IPS DF 6.9 (cell line): ENCODE measurements at places on chromosomes 3 and 15.

- H3K36me3 ChIP-seq: no peaks in the 10 kb centered on the region; the same call in 1 of the 2 replicates
- DNase-seq: no peak
- no peak overlapping the region for H3K27ac ChIP-seq
- peak overlapping the region; percentile 94 for H3K4me3 ChIP-seq
- no peaks in the 10 kb centered on the region; the same call in 1 of the 2 replicates for H3K27me3 ChIP-seq
These were observed 1.2 kb upstream of the BAHD1 start for GRCh38 chr15:40439461-40439959.

GRCh38 chr15:71237456-71238188 is 122.4 kb downstream of the THSD4 start:
- H3K4me3 ChIP-seq: no peak overlapping the region
- no peaks in the 10 kb centered on the region for H3K36me3 ChIP-seq
- H3K27ac ChIP-seq: no peak overlapping the region
- H3K4me1 ChIP-seq: no peaks in the 10 kb centered on the region
- no peaks in the 10 kb centered on the region for H3K27me3 ChIP-seq

- no peaks in the 10 kb centered on the region for H3K36me3 ChIP-seq
- no peaks in the 10 kb centered on the region for H3K27me3 ChIP-seq
- H3K27ac ChIP-seq: no peak overlapping the region
- no peak for DNase-seq
These were observed 12.4 kb downstream of the NDUFB4 start for GRCh38 chr3:120608506-120608905.

DNA sequence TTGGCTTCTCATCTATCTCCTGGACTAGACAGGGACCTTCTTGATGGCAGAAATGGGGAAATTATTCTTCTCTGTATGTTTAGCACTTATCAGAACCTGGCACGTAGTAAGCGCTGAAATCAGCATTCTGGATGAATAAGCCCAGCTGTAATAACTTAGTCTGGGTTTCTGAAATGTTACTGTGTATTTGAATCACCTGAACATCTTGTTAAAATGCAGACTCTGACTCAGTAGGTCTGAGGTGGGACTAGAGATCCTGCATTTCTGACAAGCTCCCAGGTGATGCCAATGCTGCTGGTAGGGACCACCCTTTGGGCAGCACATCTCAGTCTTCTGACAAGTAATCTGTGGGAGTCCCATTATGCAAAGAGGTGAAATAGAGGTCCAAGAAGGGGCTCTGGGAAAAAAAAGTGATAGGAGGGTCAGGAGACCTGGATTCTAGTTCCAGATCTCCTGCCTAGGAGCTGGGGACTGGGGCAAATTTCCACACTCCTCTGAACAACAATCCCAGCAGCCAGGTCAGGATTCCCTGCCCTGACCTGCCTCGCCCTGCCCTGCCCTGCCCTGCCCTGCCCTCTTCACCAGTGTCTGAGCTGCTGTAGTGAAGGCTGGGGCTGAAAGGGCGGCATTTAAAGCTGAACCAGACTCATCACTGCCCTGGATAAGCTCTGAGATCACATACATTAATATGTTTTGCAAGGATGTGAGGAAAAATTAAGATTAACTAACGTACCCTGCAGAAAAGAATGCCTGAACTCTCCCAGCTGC is 17.2 kb upstream of the SLC6A11 start:
- H3K27ac ChIP-seq: no peak overlapping the region
- no peaks in the 10 kb centered on the region for H3K4me1 ChIP-seq
- DNase-seq: no peak
- H3K36me3 ChIP-seq: no peaks in the 10 kb centered on the region
- no peaks in the 10 kb centered on the region for H3K27me3 ChIP-seq

GRCh38 chr3:62065985-62066693 is 307.2 kb downstream of the FEZF2 start:
- no peak overlapping the region for H3K4me3 ChIP-seq
- no peaks in the 10 kb centered on the region for H3K4me1 ChIP-seq
- no peaks in the 10 kb centered on the region for H3K27me3 ChIP-seq
- no peak for DNase-seq

DNA sequence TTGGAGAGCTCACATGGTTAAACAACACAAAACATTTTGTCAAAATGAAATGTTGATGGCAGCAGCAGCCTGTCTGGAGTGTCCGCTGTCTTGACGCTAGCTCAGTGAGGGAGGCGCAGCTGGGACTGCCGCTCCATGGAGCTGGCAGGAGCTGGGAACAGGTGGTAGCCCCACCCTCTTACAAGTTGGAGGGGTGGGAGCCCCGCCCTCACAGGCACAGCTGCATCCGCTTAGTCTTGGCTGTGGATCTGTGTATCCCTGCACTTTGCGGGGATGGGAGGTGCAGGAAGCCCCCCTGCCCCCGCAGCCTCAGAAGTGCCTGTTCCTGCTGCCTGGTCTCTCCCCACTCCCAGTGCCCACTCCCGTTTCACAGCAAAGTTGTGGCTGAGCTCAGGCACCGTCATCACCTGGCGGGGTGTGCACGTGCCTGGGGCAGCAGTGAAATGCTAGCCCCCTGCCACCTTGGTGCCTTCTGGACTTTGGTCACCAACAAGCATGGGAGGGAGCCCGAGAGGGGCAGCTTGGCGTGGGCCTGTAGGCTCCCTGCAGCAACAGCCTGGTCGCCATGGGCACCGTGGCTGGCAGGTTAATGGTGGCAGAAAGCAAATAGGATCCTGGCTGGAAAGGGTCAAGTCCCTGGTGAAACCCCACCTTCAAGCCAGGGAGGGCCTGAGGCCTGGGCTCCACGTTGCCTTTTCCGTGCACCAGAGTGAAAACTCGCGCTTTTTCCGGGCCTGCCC is 53.8 kb upstream of the CADM2 start:
- peak; percentile 1 for DNase-seq
- no peaks in the 10 kb centered on the region for H3K27me3 ChIP-seq
- no peak overlapping the region for H3K4me3 ChIP-seq

DNA sequence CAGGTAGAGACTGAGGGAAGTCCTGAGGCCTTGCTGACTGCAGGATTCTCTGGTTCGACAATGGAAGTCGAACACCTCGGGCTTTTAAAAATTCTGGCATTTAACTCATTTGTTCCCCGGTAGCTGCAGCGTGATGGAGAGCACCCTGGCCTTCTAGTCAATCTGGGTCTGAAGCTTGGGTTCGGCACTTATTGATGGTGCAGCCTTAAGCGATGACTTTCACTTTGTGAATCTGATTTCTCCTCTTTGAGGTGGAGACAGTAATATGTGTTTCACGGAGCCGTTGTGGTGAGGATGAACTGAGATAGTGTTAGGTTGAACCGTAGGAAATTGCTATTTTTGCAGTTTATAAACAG is 621 bp upstream of the PARP6 start:
- H3K27ac ChIP-seq: no peak overlapping the region
- H3K4me1 ChIP-seq: no peaks in the 10 kb centered on the region
- no peaks in the 10 kb centered on the region for H3K27me3 ChIP-seq
- no peak for DNase-seq

GRCh38 chr15:75061272-75061671 is 37.9 kb downstream of the PPCDC start:
- H3K4me3 ChIP-seq: no peak overlapping the region
- H3K4me1 ChIP-seq: no peaks in the 10 kb centered on the region
- no peaks in the 10 kb centered on the region for H3K27me3 ChIP-seq
- H3K27ac ChIP-seq: no peak overlapping the region
- no peaks in the 10 kb centered on the region for H3K36me3 ChIP-seq

- H3K4me3 ChIP-seq: no peak overlapping the region
- no peak overlapping the region for H3K27ac ChIP-seq
- DNase-seq: no peak
These were observed 34.6 kb downstream of the IGSF10 start for GRCh38 chr3:151426341-151426657.

- no peaks in the 10 kb centered on the region for H3K4me1 ChIP-seq
- H3K36me3 ChIP-seq: no peaks in the 10 kb centered on the region
- no peak overlapping the region for H3K27ac ChIP-seq
- H3K4me3 ChIP-seq: no peak overlapping the region
- no peak for DNase-seq
- no peaks in the 10 kb centered on the region for H3K27me3 ChIP-seq
These were observed 504.1 kb upstream of the CDIN1 start for GRCh38 chr15:36075333-36075732.

DNA sequence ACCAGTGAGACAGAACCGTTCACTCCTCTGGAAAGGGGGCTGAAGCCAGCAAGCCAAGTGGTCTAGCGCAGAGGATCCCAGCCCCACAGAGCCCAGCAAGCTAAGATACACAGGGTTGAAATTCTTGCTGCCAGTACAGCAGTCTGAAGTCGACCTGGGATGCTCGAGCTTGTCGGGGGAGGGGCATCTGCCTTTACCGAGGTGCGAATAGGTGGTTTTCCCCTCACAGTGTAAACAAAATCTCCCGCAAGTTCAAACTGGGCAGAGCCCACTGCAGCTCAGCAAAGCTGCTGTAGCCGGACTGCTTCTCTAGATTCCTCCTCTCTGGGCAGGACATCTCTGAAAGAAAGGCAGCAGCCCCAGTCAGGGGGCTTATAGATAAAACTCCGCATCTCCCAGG is 11.4 kb downstream of the CEP97 start:
- no peak overlapping the region for H3K4me3 ChIP-seq
- no peaks in the 10 kb centered on the region for H3K4me1 ChIP-seq
- no peak for DNase-seq
- peaks cover 8% of the 10 kb centered on the region; the same call in 1 of the 2 replicates for H3K36me3 ChIP-seq
- H3K27ac ChIP-seq: no peak overlapping the region

GRCh38 chr3:36900474-36901443 is 44.1 kb downstream of the TRANK1 start:
- no peaks in the 10 kb centered on the region for H3K36me3 ChIP-seq
- H3K27ac ChIP-seq: no peak overlapping the region
- no peak overlapping the region for H3K4me3 ChIP-seq
- no peak for DNase-seq
- no peaks in the 10 kb centered on the region for H3K27me3 ChIP-seq
- H3K4me1 ChIP-seq: no peaks in the 10 kb centered on the region; the same call in 1 of the 2 replicates

GRCh38 chr15:57572468-57572867 is 19.2 kb upstream of the MYZAP start:
- no peaks in the 10 kb centered on the region for H3K27me3 ChIP-seq
- H3K4me1 ChIP-seq: no peaks in the 10 kb centered on the region
- no peak for DNase-seq
- H3K27ac ChIP-seq: no peak overlapping the region
- no peaks in the 10 kb centered on the region for H3K36me3 ChIP-seq

DNA sequence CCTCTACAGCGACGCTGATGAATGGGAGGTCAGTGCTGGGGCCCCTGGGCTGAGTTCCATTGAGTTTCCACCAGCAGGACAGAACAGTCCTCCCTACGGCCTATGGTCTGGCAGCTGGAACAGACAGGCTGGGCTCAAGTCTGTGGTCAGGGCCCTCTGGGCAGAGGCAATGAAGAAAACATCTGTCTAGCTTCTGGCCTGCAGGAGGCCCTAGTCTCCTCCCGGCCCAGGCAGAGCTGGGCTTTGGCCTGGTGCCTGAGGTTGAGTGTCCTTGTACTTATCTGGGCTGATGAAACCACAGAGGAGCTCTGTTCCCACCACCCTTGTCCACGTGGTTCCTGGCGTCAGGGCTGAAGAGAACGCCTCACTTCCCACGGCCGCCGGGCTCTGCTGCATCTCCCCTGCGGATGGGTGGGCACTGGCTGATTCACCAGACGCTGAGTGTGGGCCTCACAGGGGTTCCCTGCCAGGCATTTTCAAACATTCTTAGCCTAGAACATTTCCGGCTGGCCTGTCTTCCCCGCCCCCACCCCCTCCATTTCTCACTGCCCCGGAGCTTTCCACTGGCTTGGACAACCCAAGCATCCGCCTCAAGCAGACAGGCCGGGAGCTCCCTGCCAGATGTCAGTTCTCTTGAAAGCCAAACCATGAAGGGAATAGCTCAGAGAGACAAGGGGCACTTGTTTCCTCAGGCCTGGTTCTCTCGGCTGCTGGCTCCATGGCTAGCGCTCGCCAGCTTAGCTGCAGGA is 20.3 kb downstream of the PPCDC start:
- no peak for DNase-seq
- H3K27ac ChIP-seq: no peak overlapping the region
- H3K4me3 ChIP-seq: no peak overlapping the region
- no peaks in the 10 kb centered on the region for H3K27me3 ChIP-seq

GRCh38 chr3:78736863-78737262 is 1030.9 kb downstream of the ROBO1 start:
- H3K27me3 ChIP-seq: no peaks in the 10 kb centered on the region
- H3K27ac ChIP-seq: no peak overlapping the region
- DNase-seq: no peak
- no peaks in the 10 kb centered on the region for H3K4me1 ChIP-seq
- no peaks in the 10 kb centered on the region for H3K36me3 ChIP-seq

DNA sequence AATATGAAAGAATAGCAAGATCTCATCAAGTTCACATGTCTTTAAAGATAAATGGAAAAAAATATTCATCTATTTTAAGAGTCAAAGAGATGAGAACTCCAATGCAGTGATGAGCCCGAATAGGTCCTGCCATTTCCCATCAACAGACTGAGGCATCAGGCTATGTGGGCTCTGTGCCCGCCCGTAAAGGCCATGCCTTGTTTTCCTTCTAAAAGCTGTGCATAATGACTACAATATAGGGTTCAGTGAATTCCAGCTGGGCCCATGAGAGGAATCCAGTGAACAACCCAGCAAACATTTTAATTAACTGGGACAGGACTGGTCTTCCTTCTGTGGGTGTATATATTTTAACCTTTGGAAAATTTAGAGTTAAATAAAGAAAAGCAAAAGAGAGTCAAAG is 44.6 kb downstream of the RASGRP1 start:
- H3K27ac ChIP-seq: no peak overlapping the region
- peaks cover 7% of the 10 kb centered on the region for H3K4me1 ChIP-seq
- H3K36me3 ChIP-seq: no peaks in the 10 kb centered on the region
- no peak for DNase-seq

GRCh38 chr15:34754171-34754601 is 612 bp downstream of the GJD2 start:
- DNase-seq: no peak
- H3K4me1 ChIP-seq: peaks cover 2% of the 10 kb centered on the region
- no peaks in the 10 kb centered on the region for H3K36me3 ChIP-seq

GRCh38 chr3:38500688-38501417 is 4.7 kb downstream of the EXOG start:
- H3K27me3 ChIP-seq: no peaks in the 10 kb centered on the region
- no peaks in the 10 kb centered on the region for H3K36me3 ChIP-seq
- no peaks in the 10 kb centered on the region for H3K4me1 ChIP-seq
- no peak overlapping the region for H3K4me3 ChIP-seq
- no peak overlapping the region for H3K27ac ChIP-seq

DNA sequence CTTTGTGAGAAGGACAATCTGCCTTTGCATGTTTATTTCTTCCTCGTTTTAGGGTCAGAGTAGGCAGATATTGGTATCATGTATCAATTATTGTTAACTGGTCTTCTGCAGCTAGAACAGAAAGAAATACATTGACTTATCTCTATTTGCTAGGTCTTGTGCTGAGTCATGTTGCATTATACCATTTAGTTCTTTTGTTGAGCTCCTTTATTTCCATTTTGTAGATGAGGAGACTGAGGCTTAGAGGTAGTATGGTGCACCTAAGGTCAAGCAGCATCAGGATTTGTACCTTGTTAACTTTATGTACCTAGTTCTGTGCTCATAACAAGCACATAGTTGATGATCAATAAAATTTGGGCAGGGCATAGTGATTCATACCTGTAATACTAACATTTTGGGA is 182.6 kb downstream of the ITPR1 start:
- H3K4me1 ChIP-seq: no peaks in the 10 kb centered on the region
- no peaks in the 10 kb centered on the region for H3K27me3 ChIP-seq
- H3K36me3 ChIP-seq: 0 out of 2 replicates have a peak, but pooled peaks cover 4% of the 10 kb centered on the region
- no peak overlapping the region for H3K27ac ChIP-seq
- no peak overlapping the region for H3K4me3 ChIP-seq
- no peak for DNase-seq

GRCh38 chr3:171001957-171002694 is 24.4 kb downstream of the SLC2A2 start:
- no peak overlapping the region for H3K4me3 ChIP-seq
- no peaks in the 10 kb centered on the region for H3K27me3 ChIP-seq
- H3K4me1 ChIP-seq: no peaks in the 10 kb centered on the region
- H3K36me3 ChIP-seq: no peaks in the 10 kb centered on the region
- DNase-seq: no peak
